ENCODE measurements at places on chromosomes 2 and 18.

DNA sequence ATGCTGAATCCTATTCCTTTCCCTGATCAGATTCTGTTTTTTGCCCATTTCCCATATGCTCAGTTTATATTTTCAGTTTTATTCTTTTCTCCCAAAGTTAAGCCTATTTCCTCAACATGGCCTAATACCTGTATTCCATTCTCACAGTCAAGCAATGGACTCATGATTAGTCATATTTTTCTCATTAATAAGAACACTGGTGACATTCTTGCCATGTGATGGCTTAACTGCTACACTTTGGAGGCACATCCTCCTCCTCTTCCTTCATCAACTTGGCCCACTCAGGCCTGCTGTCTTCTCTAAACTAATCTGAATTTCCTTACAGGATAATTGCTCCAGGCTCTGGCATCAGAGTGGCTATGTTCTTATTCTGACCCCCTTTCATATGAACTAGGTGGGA lies 679.2 kb downstream of the NYAP2 start:
- no peak for DNase-seq

DNA sequence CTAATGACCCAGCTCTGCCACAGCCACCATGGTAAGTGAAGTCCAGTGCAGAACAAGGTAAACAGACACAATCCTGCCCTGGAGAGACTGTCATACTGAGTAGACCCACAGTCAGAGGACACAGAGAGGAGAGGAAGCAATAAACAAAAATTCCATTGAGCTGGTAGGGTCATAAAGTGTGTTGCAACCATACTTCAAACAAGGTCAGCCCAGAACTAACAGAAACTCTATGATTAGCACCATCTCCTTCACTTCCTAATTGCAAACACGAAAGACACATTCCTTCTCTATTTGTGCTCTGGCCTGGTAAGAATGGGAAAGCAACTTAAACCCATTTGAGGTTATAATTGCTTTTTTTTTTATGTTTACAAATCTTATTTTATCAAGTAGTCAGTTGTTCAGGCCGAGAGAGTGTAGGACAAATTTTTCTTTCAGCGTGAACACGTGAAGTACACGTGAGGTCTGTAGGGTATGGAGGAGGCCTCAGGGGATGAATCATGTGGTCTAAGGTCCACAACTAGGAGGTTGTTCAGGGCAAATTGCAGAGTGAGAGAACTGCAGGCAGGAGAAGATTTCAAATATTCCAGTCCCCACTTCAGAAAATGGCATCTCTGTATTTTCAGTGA lies 71.4 kb upstream of the GLS start:
- no peak for DNase-seq

DNA sequence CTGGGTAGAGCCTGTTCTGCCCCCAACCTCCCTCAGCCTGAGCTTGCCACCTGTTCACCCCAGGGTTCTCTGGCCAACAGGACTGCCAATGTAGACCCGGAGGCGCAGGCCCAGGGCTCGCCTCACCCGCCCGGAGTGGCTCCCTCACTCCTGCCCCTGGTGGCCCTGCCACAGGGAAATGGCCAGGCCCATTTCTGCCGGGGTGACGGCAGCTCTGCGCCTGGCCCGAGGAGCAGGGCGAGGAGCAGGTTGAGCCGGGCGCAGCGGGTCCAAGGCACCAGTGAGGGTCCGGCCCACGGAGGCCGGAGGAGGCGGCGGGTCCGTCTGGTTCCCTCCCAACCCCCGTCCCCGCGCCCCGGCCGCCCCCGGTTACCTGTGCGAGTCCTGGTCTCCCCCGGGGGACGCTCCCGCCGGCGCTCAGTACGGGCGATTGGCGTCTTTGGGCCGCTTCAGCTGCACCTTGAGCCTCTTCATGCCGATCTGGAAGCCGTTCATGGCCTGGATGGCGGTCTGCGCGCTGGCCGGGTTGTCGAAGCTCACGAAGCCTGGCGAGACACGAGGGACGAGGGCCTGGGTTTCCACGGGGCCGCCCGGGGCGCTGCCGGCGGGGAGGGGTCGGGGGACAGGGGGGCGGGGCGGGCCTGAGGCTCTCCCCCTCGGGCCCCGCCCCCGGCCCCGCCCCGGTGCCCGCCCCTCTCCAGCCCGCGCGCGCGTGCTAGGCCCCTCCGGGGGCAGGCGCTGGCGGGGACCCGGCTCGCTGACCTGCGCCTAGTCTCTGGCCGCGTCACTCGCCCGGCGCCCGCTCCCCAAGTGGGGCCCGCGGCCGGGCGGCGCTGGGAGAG lies 312.0 kb downstream of the CELF4 start:
- DNase-seq, result peak; percentile 64

- DNase-seq, result peak; percentile 41
These were observed 8.7 kb downstream of the IMPA2 start for GRCh38 chr18:11989966-11990380.

DNA sequence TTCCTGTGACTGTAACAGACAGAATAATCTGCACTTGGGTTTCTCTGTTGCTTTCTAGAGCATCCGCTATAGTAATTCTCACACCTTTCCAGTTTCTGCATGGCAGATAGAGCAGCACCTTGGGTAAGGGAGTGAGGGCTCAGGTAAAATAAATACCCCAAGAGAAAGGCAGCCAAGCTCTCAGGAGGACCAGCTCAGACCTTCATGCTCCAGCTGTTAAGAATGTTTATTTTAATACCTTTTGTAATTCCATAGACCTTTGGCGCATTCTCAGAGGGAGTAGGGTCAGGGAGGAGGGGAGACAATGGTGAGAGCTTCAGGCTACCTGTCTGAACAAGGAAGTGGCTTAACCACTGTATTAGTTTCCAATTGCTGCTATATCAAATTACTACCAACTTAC lies 16.2 kb upstream of the TMEM178A start:
- no peak for DNase-seq

- DNase-seq, result no peak
These were observed 350.9 kb downstream of the NUP35 start for GRCh38 chr2:183474912-183475695.

DNA sequence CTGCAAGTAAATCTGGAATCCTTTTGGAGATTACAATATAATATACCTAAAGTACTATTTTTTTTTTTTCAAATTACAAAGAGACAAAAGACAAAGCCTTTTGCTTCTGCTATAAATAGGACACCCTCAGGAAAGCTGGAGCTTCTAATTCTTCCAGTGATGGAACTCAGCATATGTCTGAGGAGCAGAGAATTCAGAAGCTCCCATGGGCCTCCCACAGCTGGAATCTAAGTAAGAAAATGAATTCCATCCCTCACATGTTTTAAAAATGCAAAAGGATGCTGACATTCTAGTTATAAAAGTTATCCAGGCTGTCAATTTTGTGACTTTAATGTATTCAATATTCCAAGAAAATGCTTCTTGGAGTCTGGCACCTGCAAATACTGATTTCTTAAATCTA lies 571.3 kb upstream of the LRRTM4 start:
- no peak for DNase-seq

Data from posterior vena cava (tissue), 2 donors.